ENCODE measurements at places on chromosomes 11 and 22.
A peak's percentile ranks its signal among the peaks of the same experiment; 100 is the strongest.

DNA sequence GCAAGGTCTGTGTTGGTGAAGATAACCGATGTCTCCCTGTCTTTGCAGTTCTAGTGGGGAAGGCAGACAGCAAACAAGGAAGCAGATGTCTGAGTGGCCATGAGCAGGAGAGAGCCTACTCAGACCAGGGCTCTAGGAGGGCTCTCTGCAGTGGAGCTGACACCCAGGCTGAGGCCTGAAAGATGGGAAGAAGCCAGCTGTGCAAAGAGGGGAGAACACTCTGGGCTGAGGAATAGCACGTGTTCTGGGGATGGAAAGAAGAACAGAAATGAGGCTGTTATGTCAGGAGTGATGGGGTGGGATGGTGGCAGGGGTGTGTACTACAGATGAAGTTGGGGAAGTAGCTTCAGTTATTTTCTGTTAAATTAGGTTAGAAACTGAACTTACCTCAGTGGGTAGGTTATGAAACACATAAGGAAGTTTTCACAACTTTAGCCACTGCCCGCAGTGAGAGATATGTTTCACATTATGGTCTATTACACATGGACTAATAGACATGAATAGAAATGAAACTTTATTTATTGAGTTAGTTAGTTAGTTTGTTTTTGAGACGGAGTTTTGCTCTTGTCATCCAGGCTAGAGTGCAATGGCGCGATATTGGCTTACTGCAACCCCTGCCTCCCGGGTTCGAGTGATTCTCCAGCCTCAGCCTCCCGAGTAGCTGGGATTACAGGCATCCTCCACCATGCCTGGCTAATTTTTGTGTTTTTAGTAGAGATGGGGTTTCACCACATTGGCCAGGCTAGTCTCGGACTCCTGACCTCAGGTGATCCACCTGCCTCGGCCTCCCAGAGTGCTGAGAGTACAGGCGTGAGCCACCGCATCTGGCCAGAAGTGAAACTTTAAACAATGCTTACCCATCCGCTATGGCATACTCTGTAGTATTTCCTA lies 7.8 kb downstream of the DCPS start:
- DNase-seq, result no peak

DNA sequence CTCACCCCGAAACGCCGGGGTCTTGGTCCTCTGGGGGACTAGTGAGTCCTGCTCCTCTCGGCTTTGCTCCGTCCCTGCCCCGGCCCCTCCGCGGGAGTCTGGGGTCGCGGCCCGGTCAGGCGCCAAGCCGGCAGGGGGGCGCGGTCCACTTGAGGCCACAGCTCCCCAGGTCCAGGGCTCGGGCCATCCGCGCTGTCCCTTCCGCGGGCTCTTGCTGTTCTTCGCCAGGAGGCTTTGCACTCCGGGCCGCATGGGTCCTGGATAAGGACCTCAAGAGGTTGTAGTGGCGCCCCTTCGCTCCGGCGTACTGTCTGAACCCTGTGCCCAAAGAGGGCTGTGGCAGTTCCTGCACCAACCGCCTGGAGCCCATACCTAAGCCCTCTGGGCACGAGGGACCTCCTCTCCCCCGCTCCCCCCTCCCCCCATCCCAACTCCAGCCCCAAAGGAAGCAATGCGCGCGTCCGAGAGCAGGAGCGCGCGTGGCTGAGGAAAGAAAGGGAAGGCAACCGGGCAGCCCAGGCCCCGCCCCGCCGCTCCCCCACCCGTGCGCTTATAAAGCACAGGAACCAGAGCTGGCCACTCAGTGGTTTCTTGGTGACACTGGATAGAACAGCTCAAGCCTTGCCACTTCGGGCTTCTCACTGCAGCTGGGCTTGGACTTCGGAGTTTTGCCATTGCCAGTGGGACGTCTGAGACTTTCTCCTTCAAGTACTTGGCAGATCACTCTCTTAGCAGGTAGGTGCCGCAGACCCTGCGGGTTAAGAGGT lies at the start of gene ADM:
ADM (plus strand) TSS at position 579 of the 767 bp plus-strand sequence. CDS start 628 bp downstream, outside the sequence.
- peak; percentile 95 for DNase-seq

GRCh38 chr11:119671051-119671450 lies 57.9 kb downstream of the NECTIN1 start:
- peak; percentile 80 for DNase-seq

- no peak for DNase-seq
These were observed 195.9 kb downstream of the BCR start for GRCh38 chr22:23376256-23376655.

DNA sequence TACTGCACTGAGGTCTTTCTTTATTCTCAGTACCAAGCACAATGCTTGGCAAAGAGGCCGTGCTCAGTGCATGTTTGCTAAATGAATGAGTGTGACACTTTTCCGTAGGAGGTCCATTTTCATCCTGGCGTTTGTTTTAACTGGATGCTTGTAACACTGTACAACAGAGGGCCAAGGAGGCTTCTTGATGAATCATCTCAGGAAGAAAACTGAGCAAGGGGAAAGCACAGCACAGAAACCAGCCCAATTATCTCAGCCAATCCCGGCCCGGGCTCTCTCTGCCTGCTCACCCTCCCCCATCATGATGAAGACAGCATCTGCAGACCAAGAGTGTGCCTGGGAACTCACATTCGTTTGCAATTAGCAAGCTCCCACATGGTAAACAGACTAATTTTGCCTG lies 570.3 kb downstream of the OPCML start:
- peak; percentile 83 for DNase-seq

GRCh38 chr11:119195680-119196079 lies 10.4 kb downstream of the NHERF4 start:
- peak; percentile 90 for DNase-seq

- DNase-seq, result no peak
These were observed 603 bp upstream of the PDGFB start for GRCh38 chr22:39245130-39246039.

DNA sequence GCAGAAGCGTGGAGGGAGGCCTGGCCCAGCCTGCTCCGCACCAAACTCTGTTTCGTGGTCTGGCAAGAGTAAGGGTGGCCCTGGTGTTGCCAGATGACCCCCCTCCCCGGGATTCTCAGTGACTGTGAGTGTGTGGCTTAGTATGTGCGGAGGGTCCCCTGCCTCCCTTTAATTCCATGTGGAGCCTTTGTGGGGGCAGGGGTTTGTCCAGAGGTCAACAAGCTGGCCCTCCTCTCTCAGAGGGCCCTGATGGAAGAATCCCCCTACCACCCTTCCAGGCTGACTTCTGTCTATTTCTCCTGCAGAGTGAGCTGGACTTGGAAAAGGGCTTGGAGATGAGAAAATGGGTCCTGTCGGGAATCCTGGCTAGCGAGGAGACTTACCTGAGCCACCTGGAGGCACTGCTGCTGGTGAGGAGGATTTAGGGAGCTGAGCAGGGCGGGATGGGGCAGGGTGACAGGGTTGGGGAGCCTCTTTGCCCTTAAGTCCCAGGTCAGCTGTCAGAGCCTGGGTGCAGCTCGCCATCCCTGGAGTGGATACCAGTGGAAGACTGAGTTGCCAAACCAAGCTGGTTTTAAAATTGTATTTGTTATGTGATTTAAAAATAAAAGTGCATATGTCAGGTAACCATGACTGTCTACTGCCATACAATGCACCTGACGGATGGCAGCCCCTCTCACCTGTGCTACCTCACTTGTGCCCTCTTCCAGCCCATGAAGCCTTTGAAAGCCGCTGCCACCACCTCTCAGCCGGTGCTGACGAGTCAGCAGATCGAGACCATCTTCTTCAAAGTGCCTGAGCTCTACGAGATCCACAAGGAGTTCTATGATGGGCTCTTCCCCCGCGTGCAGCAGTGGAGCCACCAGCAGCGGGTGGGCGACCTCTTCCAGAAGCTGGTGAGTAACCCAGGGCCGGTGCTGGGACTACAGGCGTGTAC lies 80.6 kb downstream of the BCR start:
- DNase-seq, result no peak

DNA sequence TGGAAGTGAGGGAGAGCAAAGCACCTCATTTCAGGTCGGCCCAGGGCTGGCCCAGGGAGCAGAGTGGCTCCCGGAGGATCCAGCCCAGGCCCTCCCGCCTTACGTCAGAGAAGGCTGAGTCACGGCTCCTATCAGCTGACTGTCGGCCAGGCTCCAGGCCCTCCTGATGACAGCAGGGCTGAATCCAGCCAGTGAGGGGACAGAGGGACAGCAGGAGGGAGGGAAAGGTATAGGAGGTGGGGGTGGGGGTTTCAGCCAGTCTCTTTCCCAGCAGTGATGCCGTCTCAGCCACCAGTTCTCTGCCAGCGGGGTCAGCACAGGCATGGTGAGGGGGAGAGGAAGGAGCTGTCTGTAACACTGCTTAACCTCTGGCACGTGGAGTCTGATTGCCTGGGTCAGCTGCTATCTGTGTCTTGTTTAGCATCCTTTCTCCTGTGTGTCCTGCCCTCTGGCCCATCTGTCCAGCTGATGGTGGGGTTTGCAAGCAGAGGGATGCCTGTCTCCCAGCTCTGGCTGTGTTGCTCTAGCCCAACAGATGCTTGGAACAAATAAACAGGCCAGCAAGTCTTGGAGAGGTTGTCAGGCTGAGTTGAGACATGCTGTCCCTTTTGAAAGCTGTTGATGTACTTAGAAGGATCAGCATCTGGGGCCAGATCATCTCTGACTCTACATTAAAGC lies 74.0 kb downstream of the ADAMTS15 start:
- DNase-seq, result peak; percentile 92

DNA sequence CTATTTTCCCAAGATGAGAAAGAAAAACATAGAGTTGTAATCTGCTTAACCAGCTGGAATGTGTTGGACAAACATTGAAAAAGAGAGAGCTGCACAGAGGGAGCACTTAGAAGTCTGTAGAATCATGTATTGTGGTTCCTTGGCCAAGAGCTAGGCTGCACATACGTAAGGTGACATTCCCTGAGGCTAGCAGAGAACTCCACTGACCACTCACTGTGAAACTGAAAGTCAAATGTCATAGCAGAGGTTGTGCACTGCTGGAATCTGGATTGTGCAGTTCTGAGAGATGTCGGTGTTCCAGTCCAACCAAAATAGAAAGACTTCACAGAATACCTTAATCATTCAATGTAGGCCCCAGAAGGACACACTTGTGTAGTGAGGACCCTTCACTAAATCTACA lies 772.8 kb upstream of the RAG2 start:
- DNase-seq, result no peak

- no peak for DNase-seq
These were observed 90.7 kb downstream of the C11orf87 start for GRCh38 chr11:109512680-109513079.

DNA sequence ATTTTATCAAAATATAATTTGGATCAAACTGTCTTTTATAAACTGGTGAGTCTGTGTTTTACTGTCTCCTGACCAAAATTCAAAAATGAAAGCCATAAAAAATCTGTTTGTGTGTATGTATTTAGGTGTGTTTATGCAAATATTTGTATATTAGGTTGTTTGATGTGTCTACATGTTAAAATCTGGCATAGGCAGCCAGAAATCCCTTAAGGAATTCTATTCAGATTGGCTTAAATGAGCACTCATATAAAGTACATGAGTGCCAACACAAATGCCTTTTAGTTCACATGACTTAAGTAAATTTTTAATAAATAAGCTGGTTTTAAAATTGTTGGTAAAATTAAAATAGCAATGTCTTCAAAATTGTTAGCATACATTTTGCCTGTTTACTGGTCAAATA lies 133.3 kb upstream of the GUCY1A2 start:
- DNase-seq, result no peak

DNA sequence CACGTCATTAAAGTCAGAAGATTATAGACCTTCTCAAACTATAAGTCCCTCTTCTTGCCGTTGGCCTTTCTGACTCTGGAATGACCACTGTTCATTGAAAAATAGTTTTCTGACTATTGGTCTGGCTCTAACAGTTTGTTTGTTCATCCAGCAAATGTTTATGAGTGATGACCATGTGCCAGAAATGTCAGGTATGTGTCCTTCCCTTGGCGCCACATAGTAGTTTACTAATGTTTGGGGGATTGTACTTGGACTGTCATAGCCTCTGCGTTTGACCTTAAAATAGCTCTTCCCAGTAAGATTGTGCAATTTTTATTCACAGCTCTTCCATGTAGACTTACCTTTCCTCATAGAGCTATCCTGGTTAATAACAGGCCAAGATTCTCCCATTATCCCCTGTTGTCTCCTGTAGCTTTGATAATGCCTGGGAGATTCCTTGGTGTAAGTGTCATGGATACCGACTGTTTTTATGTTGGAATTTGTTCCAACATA lies 13.7 kb downstream of the MCAM start:
- no peak for DNase-seq

GRCh38 chr22:30158277-30158676 lies 78.0 kb downstream of the HORMAD2 start:
- no peak for DNase-seq

GRCh38 chr11:92670308-92670890 lies 299.1 kb upstream of the MTNR1B start:
- no peak for DNase-seq

DNA sequence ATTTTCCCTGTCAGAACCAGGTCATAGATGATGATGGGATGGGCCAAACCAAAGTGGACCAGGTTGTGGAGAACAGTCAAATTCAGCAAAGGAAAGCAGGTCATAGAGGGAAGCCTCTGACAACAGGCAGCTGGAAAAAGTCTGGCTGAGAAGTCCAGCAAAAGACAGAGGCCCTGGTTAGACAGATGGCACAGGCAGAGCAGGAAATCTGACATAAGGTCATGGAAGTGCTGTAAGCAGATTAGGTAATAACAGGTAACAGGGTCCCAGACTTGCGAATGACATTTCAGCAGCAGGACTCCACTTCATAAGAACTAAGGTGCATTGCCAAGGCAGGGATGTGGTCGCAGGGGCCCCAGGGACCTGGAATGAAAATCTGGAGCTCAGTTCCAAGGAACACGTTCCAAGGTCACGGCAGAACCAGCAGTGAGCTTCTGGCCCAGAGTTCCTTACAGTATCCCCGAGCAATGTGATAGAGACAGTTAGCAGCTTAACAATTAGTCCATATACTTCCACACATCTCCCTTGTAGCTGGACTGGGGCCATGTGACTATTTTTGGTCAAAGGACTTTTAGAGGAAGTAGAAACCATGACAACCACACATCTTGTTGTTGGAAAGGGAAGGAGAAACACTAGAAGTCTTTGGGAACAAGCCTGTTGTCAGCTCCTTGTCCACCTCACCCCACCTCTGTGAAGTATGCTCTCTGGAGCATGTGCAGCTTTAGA lies 75.4 kb downstream of the ME3 start:
- DNase-seq, result no peak

GRCh38 chr11:15112131-15112541 lies 2.6 kb upstream of the INSC start:
- no peak for DNase-seq

DNA sequence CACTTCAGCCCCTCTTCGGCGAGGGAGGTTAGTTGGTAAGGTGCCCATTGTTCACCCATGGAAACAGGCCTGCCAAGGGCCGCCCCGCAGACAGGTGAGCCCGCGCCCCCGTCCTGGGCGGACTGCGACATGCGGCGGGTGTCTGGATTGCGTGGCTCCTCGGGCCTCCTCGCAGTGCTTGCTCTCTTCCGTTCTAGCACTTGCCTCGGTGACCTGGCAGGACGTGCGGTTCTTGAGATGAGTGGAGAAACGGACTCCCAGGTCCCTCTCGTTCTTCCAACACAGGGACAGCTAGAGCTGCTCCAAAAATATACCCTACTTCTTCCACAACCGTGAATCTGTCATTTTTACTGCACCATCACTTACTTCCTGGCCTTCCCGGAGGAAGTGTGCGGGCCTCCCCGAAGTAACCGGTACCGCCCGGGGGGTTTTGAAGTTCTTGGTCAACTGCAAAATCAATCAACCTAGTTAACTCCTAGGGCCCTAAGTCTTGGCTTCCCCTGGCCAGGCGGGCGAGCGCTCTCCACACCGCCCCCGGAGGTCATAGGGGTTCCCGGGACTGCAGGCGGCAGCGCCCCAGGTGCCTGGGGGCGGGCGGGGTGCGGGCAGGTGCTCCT lies 745 bp upstream of the ZBTB44 start:
- no peak for DNase-seq

All from AG08396 (cell line).